ENCODE measurements at places on chromosomes 12 and 14. TPM values are rescaled to one million over a fixed set of nuclear protein-coding genes. Genes with fewer than 3 reads are reported as not detected.

DNA sequence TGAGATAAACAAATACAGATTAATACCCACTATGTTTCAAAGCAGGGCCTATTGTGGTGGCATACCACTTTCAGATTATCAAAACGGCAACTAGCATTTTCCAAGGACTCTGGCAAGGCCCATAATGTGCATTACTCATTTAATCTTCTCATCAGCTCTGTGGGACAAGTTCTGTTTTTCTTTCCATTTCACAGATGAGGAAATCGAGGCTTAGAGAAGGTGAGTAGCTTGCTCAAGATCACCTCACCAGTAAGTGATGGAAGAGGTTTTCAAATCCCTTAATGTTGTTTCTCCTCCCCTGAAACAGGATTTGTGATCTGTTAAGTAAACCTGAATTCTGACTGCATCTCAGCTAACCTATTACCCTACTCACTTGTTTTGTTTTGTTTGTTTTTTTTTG, 3.9 kb upstream of the PYGL start:
- no peak for DNase-seq

DNA sequence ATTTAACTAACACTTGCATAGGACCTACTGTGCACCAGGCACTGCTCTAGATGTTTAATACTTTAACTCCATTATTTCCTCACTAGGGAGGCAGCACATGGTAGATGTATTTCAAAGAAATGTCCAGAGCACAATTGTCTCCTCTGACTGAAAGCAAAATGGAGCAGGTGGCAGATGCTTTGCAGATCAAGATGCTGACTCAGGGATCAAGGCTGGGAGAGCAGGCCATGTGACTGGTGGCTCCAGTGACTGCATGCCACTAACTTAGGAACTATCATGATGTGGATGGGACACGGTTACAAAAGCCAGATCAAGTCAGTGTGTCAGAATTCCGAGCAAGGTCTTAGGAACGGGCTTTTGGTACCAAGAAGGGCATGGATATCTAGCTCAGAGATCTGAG, 28.2 kb downstream of the SERPINA11 start:
- no peak for DNase-seq

GRCh38 chr12:117093431-117093830, 5.8 kb downstream of the TESC start:
- DNase-seq, result no peak

DNA sequence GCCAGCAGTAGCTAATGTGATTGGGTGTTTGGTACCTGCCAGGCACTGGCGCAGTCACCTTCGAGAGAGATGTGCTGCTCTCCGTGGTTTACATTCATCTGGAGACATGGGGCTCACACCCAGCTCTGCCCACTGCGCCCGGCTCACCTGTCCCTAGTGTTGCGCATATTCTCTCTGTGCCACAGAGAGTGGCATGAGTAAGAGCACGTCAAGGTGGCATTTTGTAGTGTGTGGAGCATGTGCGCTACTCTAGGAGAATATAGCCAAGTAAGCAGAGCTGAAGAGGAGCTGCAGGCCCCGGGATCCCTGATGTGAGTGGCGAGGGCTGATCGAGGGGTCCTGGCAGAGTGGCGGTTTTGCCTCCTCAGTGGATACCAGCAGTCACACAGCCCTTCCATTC, 46.9 kb downstream of the TPCN1 start:
- DNase-seq, result no peak

DNA sequence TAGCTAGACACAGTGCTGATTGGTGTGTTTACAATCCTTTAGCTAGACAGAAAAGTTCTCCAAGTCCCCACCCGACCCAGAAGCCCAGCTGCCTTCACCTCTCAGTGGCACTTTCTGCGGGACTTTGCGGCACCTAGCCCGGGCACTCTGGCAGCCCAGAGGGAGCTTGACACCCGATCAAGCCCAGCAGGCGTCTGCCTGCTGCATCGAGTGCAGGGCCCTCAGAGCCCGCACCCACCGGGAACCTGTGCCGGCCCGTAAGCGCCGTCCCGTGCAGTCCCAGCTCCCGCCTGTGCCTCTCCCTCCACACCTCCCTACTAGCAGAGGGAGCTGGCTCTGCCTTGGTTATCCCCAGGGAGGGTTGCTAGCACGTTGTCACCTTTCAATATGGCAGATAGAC, 631.0 kb upstream of the STXBP6 start:
- DNase-seq, result no peak

DNA sequence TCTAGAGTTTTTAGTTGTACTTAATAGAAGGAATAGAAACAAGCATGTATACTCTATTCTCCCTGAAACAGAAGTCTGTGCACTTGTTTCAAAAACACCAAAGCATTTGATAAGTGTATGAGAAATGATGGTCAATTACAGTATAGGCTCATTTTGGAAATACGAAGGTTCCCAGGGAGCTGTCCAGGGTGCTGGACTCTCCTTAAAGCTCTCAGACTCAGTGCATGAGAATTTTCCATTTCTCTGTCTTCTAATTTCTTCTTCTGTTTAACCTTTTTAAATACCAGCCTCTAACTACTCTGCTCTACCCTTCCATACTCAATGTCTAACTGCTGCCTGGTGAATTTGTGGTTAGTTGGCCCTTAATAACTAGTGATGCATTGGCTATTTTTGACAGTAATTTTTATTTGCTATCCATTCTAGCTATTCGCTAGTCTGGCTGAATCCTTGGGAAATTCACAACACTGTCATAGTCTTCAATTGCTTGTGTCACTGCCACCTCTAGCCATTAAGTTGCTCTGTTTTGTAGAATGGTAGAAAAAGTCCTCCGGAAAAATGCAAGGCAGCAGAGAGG, 229.2 kb downstream of the NRXN3 start:
- no peak for DNase-seq

DNA sequence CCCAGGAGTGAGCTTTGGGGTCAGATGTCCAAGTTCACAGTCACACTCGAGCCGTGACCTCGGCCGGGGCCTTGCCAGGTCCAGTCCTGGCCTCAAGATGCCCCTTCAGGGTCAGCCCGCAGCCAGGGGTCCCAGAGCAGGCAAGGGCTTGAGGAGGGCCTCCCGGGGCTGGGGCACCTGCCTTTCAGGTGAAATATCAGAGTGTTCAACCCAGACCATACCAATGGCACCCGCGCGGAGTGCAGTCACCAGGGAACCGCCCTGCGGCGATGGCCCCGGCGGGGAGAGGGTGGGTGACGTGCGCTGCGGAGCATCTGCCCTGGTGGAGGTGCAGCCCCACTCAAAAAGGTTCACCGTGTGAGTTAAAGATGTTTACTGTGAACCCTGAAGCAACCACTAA, 16.9 kb downstream of the LRCOL1 start:
- DNase-seq, result no peak

DNA sequence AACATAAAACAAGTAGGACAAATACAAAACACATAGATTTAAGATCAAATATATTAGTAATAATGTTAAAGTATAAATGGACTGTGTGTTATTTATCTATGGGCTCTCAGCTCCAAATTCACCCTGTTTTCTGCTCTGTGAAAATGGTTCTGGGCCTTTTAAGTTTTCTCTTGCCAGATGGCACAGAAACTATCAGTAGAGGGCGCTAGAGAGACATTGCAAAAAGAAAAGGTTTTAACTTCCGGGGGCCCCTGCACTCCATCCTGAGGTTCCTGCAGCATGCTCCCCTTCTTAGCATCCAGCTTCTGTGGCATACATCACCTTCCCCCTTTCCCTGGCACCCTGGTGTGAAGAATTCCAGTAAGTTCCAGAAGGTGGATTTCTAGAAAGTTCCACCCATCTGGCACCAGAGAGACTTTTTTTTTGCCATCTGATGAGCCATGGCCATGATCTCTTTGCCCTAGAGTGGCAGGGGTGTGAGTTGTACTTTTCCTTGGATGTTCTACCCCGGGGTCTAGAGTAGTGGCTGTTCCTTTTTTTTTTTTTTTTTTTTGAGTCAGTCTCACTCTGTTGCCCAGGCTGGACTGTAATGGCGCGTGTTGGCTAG, 29.3 kb downstream of the ZCRB1 start:
- peak; percentile 7 for DNase-seq

DNA sequence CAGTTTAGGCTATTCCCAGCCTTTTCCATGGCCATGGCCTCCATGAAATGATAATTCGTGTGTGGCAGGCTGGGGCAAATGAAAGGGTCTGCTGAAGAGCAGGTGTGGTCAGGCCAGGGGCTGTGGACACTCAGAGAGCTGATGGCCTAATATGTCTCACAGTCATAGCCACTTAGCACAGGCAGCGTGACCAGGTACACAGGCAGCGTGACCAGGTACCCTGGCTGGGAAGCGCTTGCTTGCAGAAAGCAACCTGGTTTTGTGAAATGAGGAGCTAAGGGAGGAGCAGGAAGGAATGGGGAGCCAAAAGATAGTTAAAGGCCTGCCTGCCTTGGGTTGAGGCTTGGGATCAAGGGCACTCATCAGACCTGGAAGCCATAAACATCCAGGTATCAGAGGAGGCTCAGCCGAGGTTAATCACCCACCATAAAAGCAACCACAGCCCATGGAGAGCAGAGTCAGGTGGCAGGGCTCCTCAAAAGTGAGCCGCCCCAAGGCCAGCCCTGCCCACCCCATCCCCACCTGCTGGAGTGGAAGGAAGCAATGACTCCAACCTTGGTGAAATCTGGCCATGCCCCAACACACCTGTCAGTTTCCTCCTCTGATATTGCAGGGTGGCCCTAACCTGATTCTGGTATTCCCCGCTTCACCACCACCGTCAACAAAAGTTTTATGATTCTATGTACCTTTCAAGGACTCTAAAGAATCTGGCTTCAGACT, 8.0 kb upstream of the KRT8 start:
- peak; percentile 88 for DNase-seq

DNA sequence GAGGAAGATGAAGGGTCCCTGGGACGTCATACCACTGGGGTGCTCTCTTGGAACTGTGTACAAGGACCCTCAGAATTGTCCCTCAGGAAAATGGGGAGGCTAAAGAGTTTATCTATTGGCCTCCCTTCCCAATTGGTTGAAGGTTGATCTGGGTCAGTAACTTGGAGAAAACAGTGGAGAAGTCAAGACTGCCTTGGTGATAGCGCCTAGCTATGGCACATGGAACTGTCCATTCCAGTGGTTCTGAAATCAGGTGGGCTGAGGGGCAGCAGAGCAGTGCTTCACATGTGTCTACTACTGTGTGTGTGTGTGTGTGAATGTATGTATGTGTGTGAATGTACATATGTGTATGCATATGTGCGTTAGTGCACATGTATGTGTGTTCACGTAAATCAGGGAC, 316.1 kb downstream of the AACS start:
- DNase-seq, result no peak

- DNase-seq, result no peak
These were observed 1.8 kb downstream of the LYSET start for GRCh38 chr14:93186956-93187355.

DNA sequence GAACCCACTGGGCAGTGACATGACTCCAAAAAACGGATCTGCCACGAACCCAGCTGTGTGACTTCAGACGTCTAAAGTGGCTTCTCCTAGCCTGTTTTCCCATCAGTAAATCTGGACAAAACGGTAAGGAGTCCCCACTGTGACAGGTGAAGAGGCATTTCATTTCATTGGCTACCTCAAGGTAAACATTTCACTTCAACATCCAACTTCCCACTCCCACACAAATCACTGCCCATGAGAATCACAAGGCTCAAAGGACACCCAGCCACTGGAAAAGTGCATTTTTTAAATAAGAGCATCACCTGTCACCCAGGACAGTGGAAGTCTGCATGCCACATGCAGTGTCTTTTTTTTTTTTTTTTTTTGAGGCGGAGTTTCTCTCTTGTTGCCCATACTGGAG, 27.9 kb downstream of the HSP90AA1 start:
- DNase-seq, result no peak

DNA sequence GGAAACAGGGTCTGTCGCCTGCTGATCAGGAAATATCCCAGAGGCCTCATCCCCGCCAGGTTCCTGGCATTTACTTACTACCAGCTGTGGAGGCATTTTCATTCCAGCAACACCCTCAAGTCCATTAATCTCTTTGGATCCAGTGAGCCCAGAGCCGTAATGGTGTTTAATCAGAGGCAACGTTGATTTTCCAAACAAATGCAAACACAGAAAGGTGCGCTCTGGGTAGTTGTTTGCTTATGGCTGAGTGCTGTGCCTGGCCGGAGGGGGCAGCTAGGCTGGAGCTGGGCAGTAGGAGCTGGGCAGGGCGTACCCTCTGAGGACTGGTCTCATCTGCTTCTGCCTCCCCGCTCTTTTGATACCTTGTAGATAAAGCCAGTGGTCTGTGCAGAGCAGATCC, 110.6 kb downstream of the ADCK1 start:
- DNase-seq, result peak; percentile 61

Gene KITLG
- total RNA-seq, result 4.6 TPM

Gene TNS2
- total RNA-seq, result 43.0 TPM

Gene RSRC2
- total RNA-seq, result 28.0 TPM

Gene FOXN4
- total RNA-seq, result not detected

Gene P2RX2
- not detected for total RNA-seq

Gene EXOC3L4
- 1.3 TPM for total RNA-seq

Gene OR4N2
- not detected for total RNA-seq
